ENCODE measurements at places on chromosomes 4 and X.

- no peak for DNase-seq
Observed at GRCh38 chrX:5632061-5632614, 596.5 kb downstream of the NLGN4X start.

DNA sequence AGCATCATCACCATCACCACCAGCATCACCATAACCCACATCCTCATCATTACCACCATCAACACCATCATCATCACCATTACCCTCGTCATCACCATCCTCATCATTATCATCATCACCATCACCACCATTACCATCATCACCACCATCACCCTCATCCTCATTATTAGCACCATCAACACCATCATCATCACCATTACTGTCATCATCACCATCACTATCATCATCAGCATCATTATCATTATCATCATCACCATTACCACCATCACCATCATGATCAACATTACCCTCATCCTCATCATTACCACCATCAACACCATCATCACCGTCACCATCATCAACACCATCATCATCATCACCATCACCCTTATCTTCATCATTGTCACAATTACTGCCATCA is 51.7 kb downstream of the HTRA3 start:
- no peak for DNase-seq

GRCh38 chrX:6071731-6072130 is 156.9 kb downstream of the NLGN4X start:
- DNase-seq: no peak

DNA sequence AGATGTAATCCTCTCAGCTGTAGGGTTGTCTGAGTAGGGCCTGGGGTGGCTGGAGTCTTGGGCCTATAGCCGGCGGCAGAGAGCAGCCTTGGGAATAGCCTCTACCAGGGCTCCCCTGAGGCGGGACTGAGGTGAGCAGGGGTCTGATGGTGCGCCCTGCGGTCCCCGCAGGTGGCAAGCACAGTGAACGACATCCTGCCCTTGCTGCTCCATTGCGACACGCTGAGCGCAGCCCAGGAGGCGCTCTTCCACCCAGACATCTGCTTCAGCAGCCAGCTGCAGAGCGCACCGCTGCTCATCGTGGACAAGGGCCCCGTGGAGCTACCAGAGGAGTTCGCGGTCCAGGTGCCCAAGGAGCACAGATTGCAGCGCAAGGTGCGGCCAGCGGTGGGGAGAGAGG is 317.0 kb downstream of the ADGRL3 start:
- DNase-seq: no peak

DNA sequence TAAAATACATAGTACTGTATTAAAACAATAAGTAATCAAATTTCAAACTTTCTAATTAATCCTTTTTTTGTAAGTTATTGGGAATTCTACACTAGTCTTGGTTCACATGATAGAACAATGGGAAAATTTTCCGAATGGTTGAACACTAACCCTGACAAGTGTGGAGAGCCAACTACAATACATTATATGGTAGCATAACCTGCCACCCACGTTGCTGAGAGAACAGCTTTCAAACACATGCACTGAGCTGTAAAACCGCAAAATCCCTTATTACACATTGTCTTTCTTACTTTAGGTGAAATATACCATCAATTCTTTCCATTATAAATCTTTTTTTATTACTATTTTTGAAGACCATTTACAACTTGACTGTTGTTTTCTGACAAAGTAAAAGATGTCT is 54.7 kb downstream of the ANAPC10 start:
- DNase-seq: no peak

- no peak for DNase-seq
Observed at GRCh38 chr4:20825505-20825904, 125.2 kb downstream of the PACRGL start.

- no peak for DNase-seq
Observed at GRCh38 chr4:69104719-69105275, 8.5 kb downstream of the UGT2B7 start.
